ENCODE measurements at places on chromosomes 2 and 18.

DNA sequence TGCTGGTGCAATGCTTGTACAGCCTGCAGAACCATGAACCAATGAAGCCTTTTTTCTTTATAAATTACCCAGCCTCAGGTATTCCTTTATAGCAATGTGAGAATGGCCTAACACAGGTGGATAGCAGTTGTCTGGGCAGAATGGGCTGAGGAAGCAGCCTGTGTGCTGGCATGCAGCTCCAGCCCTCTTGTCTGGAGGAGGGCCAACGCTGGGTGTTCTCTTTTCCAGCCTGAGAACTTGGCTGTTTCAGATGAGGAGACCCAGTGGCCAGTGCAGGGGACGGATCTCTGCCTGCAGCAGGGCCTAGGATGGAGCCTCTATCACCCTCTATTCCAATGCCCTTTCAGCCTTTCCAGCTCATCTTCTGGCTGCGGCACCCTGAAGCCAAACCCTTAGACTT is 58.8 kb downstream of the CTIF start:
- no peak for DNase-seq

GRCh38 chr2:68320118-68320641 is 431 bp upstream of the CNRIP1 start:
- DNase-seq, result no peak

GRCh38 chr2:3494984-3495666 is 24.2 kb downstream of the ADI1 start:
- DNase-seq, result no peak

GRCh38 chr18:77003316-77003715 is 129.3 kb downstream of the MBP start:
- DNase-seq, result no peak

- DNase-seq, result no peak
Measured at GRCh38 chr18:3380384-3380961, 69.5 kb upstream of the TGIF1 start.

Measured in stimulated activated CD4-positive, alpha-beta T cell treated with anti-CD3 and anti-CD28 coated beads, Interleukin-4, amount 100 ng/mL, for 4 hours (primary cell).